ENCODE measurements at places on chromosomes 4 and X.

- DNase-seq, result no peak
Measured at GRCh38 chr4:177001271-177002175, 208.8 kb upstream of the VEGFC start.

DNA sequence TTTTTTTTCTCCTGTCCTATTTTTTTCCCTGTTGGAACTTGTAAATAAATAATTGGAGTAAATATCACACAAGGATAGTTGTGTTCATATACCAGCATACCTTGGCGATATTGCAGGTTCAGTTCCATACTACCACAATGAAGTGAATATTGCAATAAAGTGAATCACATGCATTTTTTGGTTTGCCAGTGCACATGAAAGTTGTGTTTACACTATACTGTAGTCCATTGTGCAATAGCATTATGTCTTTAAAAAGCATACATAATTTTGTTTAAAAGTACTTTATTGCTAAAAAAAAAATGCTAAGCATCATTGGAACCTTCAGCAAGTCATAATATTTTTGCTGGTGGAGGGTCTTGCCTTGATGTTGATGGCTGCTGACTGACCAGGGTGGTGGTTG lies 88.6 kb downstream of the GSTCD start:
- DNase-seq, result no peak

DNA sequence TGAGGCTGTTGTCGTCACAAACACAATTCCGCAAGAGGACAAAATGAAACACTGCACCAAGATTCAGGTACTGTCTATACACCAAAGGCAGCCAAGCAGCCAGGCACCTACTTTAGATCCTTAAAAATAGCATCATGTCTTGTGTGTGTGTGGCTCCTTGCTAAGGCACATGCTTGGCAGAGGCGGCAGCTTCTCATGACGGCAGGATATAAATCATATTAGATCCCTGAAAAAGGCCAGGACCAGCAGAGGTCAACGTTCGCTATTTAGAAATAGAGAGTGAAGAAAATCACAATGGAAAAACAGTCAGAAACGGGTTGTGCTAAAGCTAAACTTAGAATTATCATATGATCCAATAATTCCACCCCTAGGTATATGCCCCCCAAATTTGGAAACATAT lies 29.5 kb downstream of the PRPS2 start:
- no peak for DNase-seq

DNA sequence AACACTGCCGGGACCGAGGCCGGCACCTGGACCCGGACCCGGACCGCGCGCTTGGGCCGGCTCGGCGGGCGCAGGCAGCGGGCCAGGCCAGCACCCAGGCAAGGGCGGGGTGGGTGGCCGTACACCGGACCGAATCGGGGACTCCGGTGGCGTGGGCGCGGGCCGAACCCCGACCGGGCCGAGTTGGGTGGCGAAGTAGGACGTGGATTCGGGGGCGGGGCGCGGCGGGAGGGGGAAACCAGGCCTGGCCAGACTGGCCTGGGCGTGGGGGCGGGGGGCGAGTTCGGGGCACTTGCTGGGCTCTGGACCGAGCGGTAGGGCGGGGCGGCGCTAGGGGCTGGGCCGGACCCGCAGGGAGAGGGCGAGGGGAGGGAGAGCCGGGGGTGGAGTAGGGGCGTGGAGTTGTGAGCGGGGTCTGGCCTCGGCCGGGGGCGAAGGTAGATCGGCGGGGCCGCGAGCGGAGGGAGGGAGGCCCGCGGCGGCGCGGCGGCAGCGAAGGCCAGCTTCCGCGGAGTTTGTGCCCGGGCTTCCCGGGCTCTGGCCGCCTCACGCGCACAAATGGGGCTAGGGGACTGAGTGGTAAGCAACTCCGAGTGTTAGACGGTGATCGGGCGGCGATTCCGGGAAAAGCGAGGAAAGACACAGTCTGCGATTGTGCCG lies 1.8 kb upstream of the BCORL1 start:
- DNase-seq, result no peak

GRCh38 chr4:121321466-121321865 lies 59.4 kb downstream of the QRFPR start:
- no peak for DNase-seq

- DNase-seq, result no peak
Measured at GRCh38 chrX:1589356-1590130, 1.9 kb upstream of the AKAP17A start.

DNA sequence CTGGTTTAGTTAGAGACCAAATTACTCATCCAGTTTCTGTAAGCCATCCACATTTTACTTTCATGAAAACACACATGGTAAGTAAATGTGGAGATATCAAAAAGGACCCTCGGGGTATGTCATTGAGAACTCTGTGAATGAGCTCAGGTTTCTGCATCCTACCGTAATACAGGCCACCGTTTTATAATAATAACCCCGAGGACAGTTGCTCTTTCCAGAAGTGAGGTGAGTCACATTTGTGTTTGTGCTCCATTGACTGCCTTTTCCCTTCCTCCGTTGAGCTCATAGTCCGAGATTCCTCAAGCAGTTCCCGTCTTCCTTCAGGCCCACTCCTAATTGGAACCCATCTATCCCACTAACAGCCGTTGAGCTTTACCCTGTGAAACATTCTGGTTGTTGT lies 95.3 kb downstream of the GRID2 start:
- no peak for DNase-seq

GRCh38 chr4:6961496-6962210 lies 52.0 kb downstream of the TBC1D14 start:
- DNase-seq, result no peak

DNA sequence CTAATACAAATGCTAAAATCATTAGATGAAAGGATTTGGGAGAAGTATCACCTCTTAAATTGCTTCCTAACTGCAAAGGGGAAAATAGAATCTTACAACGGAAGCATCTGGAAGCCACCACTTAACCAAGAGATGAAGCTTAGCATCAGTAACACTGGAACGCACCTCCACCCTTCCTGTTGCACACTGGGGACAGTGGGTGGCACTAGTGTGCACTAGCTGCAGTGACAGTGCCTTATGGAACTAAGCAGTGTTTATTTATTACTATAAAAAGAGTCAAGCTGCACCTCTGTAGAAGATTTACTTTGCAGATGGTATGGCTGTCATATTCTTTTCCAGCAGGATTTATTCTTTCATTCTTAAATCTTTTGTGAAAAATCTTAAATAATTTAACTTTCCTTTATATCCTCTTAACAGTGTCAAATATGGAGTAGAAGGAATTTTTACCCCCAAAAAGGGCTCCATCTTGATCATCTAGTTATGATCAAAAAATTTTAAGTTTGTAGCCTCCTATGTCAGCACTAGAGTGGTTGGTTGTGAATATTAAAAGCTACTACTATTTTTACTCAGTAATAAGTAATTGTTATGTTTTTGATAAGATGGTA lies 76.7 kb downstream of the SCD5 start:
- DNase-seq, result no peak

- DNase-seq, result no peak
Measured at GRCh38 chr4:38233727-38234480, 273.7 kb downstream of the PTTG2 start.

DNA sequence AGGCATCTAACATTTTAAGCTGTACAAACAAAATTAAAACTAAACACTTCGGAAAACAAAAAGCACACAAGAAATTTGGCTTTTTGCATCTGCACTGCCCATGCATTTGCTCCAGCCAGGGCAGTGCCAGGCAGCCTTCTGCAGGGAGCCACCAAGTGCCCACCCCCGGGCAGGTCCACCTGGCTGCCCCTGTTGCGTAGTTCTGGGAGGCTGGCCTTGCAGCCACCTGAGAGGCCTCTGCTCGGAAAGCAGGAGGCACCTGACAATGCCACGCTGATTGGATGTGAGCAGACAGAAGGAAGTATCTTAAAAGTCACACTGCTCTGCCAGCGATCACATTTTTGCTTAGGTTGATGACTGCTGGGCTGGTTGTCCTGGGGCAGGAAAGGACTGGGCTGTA lies 3.5 kb downstream of the TMEM271 start:
- DNase-seq, result no peak

- no peak for DNase-seq
Measured at GRCh38 chr4:108662629-108663028, 12.2 kb downstream of the OSTC start.

DNA sequence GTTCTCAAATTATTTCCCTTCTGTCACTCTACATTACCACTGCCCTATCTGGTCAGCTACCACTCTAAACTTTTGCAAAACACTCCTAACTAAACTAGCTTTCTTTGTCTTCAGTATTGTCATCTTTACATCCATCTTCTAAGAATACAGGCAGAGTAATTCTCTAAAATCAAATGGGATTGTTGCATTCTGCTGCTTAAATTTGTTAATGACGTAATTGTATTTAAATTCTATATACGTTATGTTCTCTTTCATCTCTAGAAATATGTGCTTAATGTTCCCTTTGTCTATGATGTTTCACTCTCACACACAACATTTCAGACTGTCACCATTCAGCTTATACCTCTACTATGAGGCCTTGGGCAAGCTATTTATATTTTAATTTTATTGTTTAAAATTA lies 1041.1 kb upstream of the POU3F4 start:
- DNase-seq, result no peak

DNA sequence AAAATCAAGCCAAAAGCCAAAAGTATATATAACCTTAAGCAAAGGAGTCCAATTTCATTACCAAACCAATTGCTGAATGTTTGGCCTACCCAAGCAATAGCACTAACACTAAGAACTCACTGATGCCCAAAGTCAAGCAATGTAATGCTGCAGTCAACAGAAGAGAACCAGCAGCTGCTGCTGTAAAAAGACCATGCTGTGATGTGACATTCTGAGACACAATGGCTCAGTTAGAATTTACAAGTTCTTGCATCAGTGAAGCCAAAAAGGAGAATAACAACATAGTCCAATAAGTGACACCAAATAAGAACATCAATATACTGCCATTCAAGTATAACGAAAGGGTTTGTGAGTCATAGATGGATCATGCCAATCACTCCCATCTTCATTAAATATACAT lies 514.0 kb upstream of the DIAPH2 start:
- DNase-seq, result no peak

DNA sequence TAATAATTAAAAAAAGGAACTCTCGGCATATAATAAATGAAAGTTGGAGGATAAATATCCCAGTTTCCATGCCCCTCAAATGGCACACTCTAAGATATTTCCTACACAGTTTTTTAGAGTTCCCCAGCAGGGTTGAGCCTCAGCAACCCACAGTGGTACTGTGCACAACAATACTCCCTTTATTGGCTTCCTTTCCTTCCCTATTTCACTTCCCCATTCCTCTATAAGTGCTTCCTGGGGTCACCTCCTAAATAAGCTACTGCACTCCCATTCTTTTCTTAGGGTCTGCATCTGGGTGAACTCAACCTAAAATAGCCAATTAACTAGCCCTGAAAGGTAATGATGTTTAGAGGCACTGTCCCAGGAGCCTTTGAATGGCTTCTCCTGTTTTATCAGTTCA lies 76.4 kb upstream of the NHS start:
- no peak for DNase-seq

DNA sequence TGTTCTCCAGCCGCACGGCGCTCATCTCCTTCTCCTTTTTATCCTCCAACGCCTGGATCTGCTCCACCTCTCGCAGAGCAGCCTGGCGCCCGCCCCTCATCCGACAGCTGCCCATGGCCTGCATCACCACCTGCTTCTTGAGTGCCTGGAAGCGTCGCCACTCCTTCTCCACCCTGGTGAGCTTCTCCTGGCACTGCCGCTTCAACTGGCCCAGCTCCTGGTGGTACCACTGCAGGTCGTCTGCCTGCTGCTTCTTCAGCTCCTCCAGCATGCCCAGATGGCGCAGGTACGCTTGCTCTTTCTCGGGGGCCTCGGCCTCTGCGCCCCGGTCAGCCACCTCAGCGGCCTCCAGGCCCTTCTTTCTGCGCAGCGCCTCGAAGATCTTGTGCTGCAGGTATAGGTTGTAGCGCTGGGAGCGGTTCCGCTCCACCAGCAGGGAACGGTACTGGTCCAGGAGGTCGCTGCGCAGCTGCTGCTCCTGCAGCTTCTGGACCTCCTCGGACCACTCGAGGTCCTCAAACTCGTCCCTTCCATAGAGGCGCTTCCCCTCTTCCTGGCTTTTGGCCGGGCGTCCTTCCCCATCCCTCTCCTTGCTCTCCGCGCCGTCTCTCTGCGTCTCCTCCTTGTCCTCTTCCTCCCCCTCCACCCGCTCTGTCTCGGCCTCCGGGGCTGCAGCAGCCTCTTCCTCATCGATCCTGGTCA lies 1.2 kb upstream of the TADA2B start:
- no peak for DNase-seq

GRCh38 chrX:75746891-75747639 lies 38.0 kb downstream of the MAGEE2 start:
- no peak for DNase-seq

DNA sequence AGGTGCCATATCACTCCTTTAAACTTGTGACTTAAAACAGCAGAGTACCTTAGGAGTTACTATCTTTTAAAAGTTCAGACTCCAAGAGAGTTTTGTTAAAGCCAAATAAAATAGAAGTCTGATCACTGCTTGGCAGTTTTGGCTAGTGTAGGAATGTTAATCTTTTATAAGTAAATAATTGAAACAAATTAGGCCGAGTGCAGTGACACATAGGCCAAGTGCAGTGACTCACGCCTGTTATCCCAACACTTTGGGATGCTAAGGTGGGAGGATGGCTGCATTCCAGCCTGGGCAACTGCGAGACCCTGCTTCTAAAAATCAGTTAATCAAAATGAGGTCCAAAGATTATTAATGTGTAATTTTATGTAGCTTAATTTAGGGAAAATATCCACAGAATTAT lies 37.2 kb downstream of the WDR44 start:
- no peak for DNase-seq

GRCh38 chr4:39054497-39054896 lies 7.5 kb upstream of the KLHL5 start:
- no peak for DNase-seq

- DNase-seq, result no peak
Measured at GRCh38 chrX:13837290-13837745, 20.4 kb upstream of the GPM6B start.

- DNase-seq, result no peak
Measured at GRCh38 chrX:115531818-115532403, 29.1 kb upstream of the PLS3 start.

GRCh38 chr4:171397175-171397574 lies 416.0 kb upstream of the GALNTL6 start:
- no peak for DNase-seq

- no peak for DNase-seq
Measured at GRCh38 chrX:110426155-110426504, 67.5 kb downstream of the RTL9 start.

- DNase-seq, result no peak
Measured at GRCh38 chr4:109629775-109630174, 69.7 kb downstream of the MCUB start.

DNA sequence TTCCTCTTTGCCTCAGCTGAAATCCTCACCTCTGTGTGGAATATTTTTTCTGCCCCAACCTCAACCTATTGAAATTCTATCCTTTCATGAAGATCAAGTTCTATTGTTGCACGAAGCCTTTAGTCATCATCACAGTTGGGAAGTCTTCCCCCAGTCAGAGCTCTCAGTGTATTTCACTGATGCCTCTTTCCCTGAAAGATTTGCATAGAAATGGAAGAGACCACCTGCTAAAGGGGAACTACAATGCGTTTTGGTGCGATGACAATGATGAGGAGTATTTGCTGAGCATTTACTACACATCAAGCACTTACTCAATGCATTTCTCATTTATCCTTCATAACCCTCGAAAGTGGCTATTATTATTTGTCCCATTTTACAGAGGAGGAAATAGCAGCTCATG lies 151.2 kb upstream of the KLF3 start:
- DNase-seq, result no peak

Measured in T follicular helper cell (primary cell).